Endodermal cell (in vitro differentiated cells): ENCODE measurements at places on chromosomes 2 and 18. TPM values are rescaled to one million over a fixed set of nuclear protein-coding genes. Genes with fewer than 3 reads are reported as not detected.

- no peak overlapping the region for H3K27ac ChIP-seq
- no peak overlapping the region for H3K4me3 ChIP-seq
- no peak for DNase-seq
- H3K36me3 ChIP-seq, result no peaks in the 10 kb centered on the region
Observed at GRCh38 chr2:224171226-224171625, 132.1 kb upstream of the SERPINE2 start.

The PRKAG3 gene
- total RNA-seq, result not detected in 2 replicates

GRCh38 chr2:28904295-28904694 lies 9.8 kb downstream of the WDR43 start:
- no peak overlapping the region for H3K4me3 ChIP-seq
- no peaks in the 10 kb centered on the region for H3K4me1 ChIP-seq
- DNase-seq, result no peak
- H3K27ac ChIP-seq, result no peak overlapping the region

GRCh38 chr2:71078624-71079023 lies 10.2 kb downstream of the NAGK start:
- H3K27me3 ChIP-seq, result no peaks in the 10 kb centered on the region
- no peak for DNase-seq
- no peak overlapping the region for H3K27ac ChIP-seq
- no peaks in the 10 kb centered on the region for H3K4me1 ChIP-seq
- H3K36me3 ChIP-seq, result peaks cover 53% of the 10 kb centered on the region

DNA sequence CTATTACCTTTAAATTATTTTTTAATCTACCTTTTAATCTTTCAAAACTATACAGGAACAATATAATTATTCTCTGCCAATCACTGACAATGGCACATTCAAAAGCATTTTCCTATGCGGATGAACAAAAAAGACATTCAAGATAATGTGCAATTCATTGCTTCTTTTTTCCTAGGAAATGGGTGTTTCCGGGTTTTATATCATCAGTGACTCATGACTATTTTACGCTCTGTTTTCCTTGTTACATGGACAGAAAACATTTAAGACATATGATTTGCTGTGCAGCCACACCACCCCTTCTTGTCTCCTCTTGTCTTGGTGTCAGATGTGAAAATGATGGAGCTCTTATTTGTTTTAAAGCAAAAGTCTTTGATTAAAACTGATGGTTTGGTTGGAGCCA lies 184.7 kb upstream of the LINC00305 start:
- H3K36me3 ChIP-seq, result no peaks in the 10 kb centered on the region
- no peaks in the 10 kb centered on the region for H3K4me1 ChIP-seq
- H3K27ac ChIP-seq, result no peak overlapping the region
- no peak for DNase-seq

GRCh38 chr2:12155303-12156051 lies 409.0 kb downstream of the LPIN1 start:
- H3K36me3 ChIP-seq, result no peaks in the 10 kb centered on the region
- no peak overlapping the region for H3K27ac ChIP-seq
- no peak for DNase-seq
- no peaks in the 10 kb centered on the region for H3K27me3 ChIP-seq
- peak overlapping the region; percentile 25 for H3K4me3 ChIP-seq
- peaks cover 11% of the 10 kb centered on the region for H3K4me1 ChIP-seq

GRCh38 chr2:205408696-205409095 lies 273.6 kb upstream of the NRP2 start:
- no peaks in the 10 kb centered on the region for H3K36me3 ChIP-seq
- no peaks in the 10 kb centered on the region for H3K27me3 ChIP-seq
- no peak overlapping the region for H3K27ac ChIP-seq
- no peaks in the 10 kb centered on the region for H3K4me1 ChIP-seq

The SLC35F5 gene
- 37.1 to 57.6 TPM (median 37.4 TPM) in 3 replicates for total RNA-seq

GRCh38 chr18:35474884-35475283 lies 22.9 kb downstream of the INO80C start:
- no peak overlapping the region for H3K27ac ChIP-seq
- no peak overlapping the region for H3K4me3 ChIP-seq
- H3K27me3 ChIP-seq, result no peaks in the 10 kb centered on the region
- DNase-seq, result no peak

The COBLL1 gene
- total RNA-seq, result 16.5 to 24.3 TPM (median 18.3 TPM) in 3 replicates

DNA sequence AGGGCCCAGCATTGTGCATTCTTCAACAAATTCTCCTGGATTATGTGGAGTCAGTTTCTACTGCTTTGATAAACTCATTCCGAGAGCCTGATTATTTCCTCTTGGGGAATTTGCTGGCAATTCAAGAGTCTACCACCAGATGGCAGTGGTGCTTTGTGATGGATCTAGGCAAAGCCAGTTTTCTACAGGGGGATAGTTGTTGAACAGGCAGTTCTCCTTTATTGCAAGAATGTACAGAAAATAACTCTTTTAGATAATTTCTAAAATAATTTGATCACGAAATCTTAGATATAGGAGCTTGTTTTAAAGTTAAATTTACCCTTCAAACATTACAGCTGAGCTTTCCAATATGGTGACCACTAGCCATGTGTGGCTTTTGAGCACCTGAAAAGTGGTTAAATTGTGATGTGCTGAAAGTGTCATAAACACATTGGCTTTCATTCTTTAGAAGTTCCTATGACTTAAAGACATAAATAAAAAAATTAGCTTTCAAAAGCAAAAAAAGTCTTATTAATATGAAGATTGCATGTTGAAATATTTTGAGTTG lies 66.7 kb upstream of the HAAO start:
- peaks cover 2% of the 10 kb centered on the region for H3K4me1 ChIP-seq
- H3K27me3 ChIP-seq, result no peaks in the 10 kb centered on the region
- H3K36me3 ChIP-seq, result no peaks in the 10 kb centered on the region
- no peak overlapping the region for H3K4me3 ChIP-seq
- H3K27ac ChIP-seq, result no peak overlapping the region
- DNase-seq, result peak; percentile 92

DNA sequence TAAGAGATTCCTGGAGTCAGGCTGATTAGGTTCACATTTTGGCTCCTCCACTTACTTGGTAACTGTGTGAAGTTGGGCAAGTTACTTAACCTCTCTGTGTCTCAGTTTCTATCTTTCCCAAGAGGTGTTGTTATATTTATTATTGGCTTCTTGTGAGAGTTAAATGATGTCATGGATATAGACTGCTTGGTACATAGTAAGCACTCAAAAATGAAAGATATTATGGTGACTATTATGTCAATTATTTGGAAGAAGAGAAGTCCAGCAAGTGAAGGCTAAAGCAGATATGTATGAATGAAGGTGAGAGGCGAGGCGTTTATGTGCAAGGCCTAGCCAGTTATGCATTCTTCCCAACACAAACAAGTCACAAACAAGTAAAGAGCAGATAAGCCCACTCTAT lies 417.4 kb downstream of the TSN start:
- no peak for DNase-seq
- H3K4me3 ChIP-seq, result no peak overlapping the region
- no peak overlapping the region for H3K27ac ChIP-seq
- no peaks in the 10 kb centered on the region for H3K27me3 ChIP-seq
- H3K4me1 ChIP-seq, result no peaks in the 10 kb centered on the region
- H3K36me3 ChIP-seq, result no peaks in the 10 kb centered on the region

GRCh38 chr2:52686935-52687334 lies 1080.7 kb upstream of the CHAC2 start:
- no peak overlapping the region for H3K27ac ChIP-seq
- no peaks in the 10 kb centered on the region for H3K36me3 ChIP-seq
- no peak overlapping the region for H3K4me3 ChIP-seq
- H3K27me3 ChIP-seq, result no peaks in the 10 kb centered on the region
- no peak for DNase-seq
- H3K4me1 ChIP-seq, result no peaks in the 10 kb centered on the region

DNA sequence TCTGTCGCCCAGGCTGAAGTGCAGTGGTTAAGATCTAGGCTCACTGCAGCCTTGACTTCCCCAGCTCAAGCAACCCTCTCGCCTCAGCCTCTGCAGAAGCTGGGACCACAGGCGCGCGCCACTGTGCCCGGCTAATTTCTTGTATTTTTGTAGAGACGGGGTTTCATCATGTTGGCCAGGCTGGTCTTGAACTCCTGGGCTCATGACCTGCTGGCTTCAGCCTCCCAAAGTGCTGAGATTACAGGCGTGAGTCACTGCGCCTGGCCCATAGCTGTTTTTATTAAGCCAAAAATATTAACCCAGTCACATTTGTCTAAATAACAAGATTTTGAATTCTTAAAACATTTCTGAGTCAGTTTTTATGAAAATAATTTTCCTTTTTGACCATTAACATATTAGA lies 6.3 kb upstream of the SFT2D3 start:
- no peak overlapping the region for H3K4me3 ChIP-seq
- no peak overlapping the region for H3K27ac ChIP-seq
- no peaks in the 10 kb centered on the region for H3K36me3 ChIP-seq
- no peaks in the 10 kb centered on the region for H3K27me3 ChIP-seq
- no peaks in the 10 kb centered on the region for H3K4me1 ChIP-seq
- DNase-seq, result no peak

DNA sequence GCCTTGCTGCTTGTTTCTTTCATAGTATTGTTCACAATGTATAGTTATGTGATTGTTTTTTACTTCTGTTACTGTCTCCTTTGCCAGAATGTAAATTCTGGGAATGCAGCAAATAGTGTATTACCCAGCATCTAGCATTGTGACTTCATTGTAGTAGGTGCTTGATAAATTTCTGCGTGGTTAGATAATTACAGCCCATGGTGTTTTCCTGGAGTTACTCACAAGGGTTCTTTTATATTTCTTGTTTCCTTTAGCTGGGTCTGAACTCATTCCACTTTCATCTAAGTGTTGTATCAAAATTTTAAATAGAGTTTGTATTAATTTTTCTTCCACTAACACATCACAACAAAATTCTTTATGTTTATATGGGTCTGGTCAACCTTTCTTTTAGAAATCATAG lies 132.6 kb downstream of the MAP4K4 start:
- peaks cover 90% of the 10 kb centered on the region for H3K36me3 ChIP-seq
- H3K4me1 ChIP-seq, result no peaks in the 10 kb centered on the region
- no peak overlapping the region for H3K4me3 ChIP-seq
- H3K27me3 ChIP-seq, result no peaks in the 10 kb centered on the region
- no peak for DNase-seq

The SCYGR4 gene
- total RNA-seq, result not detected in 2 replicates

GRCh38 chr2:2097549-2097948 lies 233.5 kb downstream of the MYT1L start:
- no peaks in the 10 kb centered on the region for H3K36me3 ChIP-seq
- no peaks in the 10 kb centered on the region for H3K27me3 ChIP-seq
- H3K4me1 ChIP-seq, result peaks cover 13% of the 10 kb centered on the region
- no peak overlapping the region for H3K27ac ChIP-seq
- H3K4me3 ChIP-seq, result no peak overlapping the region
- no peak for DNase-seq

GRCh38 chr2:205936446-205936845 lies 149.5 kb downstream of the INO80D start:
- no peak overlapping the region for H3K4me3 ChIP-seq
- no peak for DNase-seq
- H3K27me3 ChIP-seq, result no peaks in the 10 kb centered on the region
- no peaks in the 10 kb centered on the region for H3K36me3 ChIP-seq
- H3K27ac ChIP-seq, result no peak overlapping the region
- peaks cover 4% of the 10 kb centered on the region for H3K4me1 ChIP-seq

GRCh38 chr2:48016225-48017019 lies 110.1 kb upstream of the FBXO11 start:
- no peaks in the 10 kb centered on the region for H3K4me1 ChIP-seq
- no peaks in the 10 kb centered on the region for H3K36me3 ChIP-seq
- peak; percentile 71 for DNase-seq
- H3K4me3 ChIP-seq, result no peak overlapping the region

GRCh38 chr18:30970196-30970816 lies 72.2 kb downstream of the DSC3 start:
- H3K4me3 ChIP-seq, result no peak overlapping the region
- no peaks in the 10 kb centered on the region for H3K36me3 ChIP-seq
- DNase-seq, result no peak
- H3K27ac ChIP-seq, result no peak overlapping the region
- no peaks in the 10 kb centered on the region for H3K4me1 ChIP-seq
- no peaks in the 10 kb centered on the region for H3K27me3 ChIP-seq

GRCh38 chr18:23037646-23038045 lies 97.6 kb upstream of the CABLES1 start:
- no peaks in the 10 kb centered on the region for H3K36me3 ChIP-seq
- DNase-seq, result peak; percentile 64
- no peak overlapping the region for H3K4me3 ChIP-seq
- no peak overlapping the region for H3K27ac ChIP-seq

The TMEM163 gene
- total RNA-seq, result 0.21 to 0.24 TPM (median 0.23 TPM) in 3 replicates

The UGT1A4 gene
- not detected in 3 replicates for total RNA-seq

GRCh38 chr2:8684540-8684877 lies 2.7 kb downstream of the ID2 start:
- DNase-seq, result peak; percentile 72
- peaks cover 7% of the 10 kb centered on the region for H3K4me1 ChIP-seq
- no peaks in the 10 kb centered on the region for H3K36me3 ChIP-seq
- peak overlapping the region; percentile 19 for H3K27ac ChIP-seq
- peak overlapping the region; percentile 89 for H3K4me3 ChIP-seq

DNA sequence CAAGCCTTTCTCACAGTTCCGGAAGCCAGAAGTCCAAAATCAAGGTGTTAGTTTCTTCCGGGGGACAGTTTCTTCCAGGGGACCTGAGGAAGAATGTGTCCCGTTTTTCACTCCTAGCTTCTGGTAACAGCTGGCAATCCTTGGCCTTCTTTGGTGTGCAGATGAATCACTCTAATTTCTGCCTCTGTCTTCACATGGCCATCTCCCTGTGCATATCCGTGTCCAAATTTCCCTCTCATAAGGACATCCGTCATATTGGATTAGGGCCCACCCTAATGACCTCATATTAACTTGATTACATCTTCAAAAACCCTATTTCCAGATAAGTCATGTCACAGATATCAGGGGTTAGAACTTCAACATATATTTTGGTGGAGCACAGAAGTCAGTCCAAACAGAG lies 141.4 kb downstream of the ZEB2 start:
- DNase-seq, result no peak
- H3K27me3 ChIP-seq, result no peaks in the 10 kb centered on the region
- no peak overlapping the region for H3K27ac ChIP-seq
- H3K4me1 ChIP-seq, result peaks cover 2% of the 10 kb centered on the region
- H3K36me3 ChIP-seq, result no peaks in the 10 kb centered on the region

DNA sequence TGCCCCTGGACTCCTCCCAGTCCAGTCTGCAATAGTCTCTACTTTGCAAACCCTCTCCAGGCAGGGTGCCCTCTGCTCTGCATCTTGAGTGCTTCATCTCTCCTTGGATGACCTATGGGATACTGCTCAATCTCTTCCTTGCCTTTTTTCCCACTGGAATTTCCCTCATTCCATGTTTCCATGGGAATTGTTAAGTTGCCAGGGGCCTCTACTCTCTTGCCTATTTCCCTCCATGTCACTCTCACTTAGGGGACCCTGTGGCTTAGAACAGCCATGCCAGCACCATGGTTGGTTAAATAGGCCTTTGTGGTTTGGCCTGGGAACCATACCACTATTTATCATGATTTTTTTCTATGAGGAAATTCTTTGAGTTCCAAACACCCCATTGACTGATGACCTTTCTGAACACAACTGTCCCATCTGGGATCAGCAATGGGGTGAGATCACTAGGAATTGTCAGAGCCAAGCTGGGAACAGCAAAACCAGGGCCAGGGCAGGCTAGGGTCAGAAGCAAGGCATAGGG lies 91.4 kb upstream of the RBMS1 start:
- no peaks in the 10 kb centered on the region for H3K36me3 ChIP-seq
- peaks cover 19% of the 10 kb centered on the region for H3K4me1 ChIP-seq
- no peak for DNase-seq

- H3K27ac ChIP-seq, result no peak overlapping the region
- no peaks in the 10 kb centered on the region for H3K36me3 ChIP-seq
Observed at GRCh38 chr2:148567716-148568115, 76.8 kb upstream of the EPC2 start.

GRCh38 chr2:75596784-75597183 lies 36.0 kb upstream of the EVA1A start:
- no peaks in the 10 kb centered on the region for H3K27me3 ChIP-seq
- H3K4me3 ChIP-seq, result no peak overlapping the region
- H3K27ac ChIP-seq, result no peak overlapping the region
- no peak for DNase-seq
- no peaks in the 10 kb centered on the region for H3K36me3 ChIP-seq
- H3K4me1 ChIP-seq, result no peaks in the 10 kb centered on the region
